ENCODE measurements at places on chromosomes 11 and 22.

- no peak for DNase-seq
Measured at GRCh38 chr11:119100246-119100970, 1.2 kb downstream of the DPAGT1 start.

- no peak for DNase-seq
Measured at GRCh38 chr11:123796226-123796625, 9.9 kb downstream of the OR6M1 start.

- DNase-seq: peak; percentile 3
Measured at GRCh38 chr11:127073621-127074020, 73.1 kb upstream of the KIRREL3 start.

- DNase-seq: no peak
Measured at GRCh38 chr11:90668502-90668901, 445.7 kb upstream of the CHORDC1 start.

DNA sequence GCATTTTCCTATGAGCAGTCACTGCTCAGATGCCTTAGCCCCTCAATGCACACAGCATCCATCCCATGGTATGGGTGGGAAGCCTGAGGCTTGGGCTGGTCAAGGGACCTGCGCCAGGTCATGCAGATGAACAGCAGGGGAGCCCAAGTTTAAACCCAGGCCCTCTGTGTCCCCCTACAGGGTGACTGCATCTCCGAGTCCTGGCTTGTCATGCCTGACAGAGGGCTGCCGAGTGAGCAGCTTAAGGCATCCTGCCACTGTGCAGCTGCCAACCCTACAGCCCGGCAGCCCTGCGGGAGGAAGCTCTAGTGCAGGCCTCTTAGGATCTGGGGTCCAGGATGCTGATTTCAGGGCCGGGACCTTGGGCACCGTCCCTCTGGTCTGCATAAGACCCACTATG lies 10.0 kb downstream of the IL2RB start:
- DNase-seq: no peak

GRCh38 chr11:123451183-123451781 lies 21.2 kb downstream of the GRAMD1B start:
- peak; percentile 30 for DNase-seq

GRCh38 chr11:109371444-109372176 lies 50.4 kb upstream of the C11orf87 start:
- no peak for DNase-seq
